ENCODE measurements at places on chromosomes 16 and 17.

GRCh38 chr17:17191346-17191792, 14.8 kb downstream of the PLD6 start:
- DNase-seq: no peak

- DNase-seq: no peak
Measured at GRCh38 chr16:70756071-70756470, 44.9 kb downstream of the VAC14 start.

DNA sequence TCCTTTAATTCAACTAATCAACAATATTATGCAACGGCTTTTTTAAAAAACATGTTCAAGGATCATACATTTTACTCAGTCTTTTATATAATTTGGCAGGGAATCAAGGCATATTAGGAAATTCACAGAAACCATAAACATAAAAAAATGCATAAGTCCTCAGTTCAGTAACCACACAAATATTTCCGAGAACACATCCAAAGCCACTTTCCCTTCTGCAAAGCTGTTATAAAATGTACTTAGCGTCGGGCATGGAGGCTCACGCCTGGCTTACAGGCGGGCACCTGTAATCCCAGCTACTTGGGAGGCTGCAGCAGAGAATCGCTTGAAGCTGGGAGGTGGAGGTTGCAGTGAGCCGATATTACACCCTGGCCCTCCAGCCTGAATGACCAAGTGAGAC, 9.7 kb upstream of the ZC3H7A start:
- DNase-seq: no peak

GRCh38 chr16:1309888-1310831, 724 bp downstream of the UBE2I start:
- peak; percentile 29 for DNase-seq

DNA sequence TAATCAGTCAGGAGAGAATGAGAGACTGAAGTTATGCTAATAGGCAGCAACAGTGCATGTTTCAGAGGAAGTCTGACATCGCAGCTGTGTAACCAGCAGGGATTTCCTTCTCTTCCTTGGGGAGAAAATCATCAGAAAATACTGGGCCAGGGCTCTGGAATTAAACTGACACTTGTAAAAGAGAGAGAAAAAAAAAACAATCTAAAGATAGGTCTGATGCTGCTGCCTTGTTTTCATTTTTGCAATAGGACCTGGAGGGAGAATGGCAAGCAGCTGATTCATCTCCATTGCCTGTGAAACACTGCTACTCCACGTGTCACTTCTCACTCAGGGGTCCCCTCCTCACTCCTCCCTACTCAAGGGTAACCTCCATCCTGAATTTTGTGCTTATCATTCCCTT, 17.7 kb upstream of the CORO6 start:
- DNase-seq: no peak

GRCh38 chr17:42853004-42853403, 2.0 kb downstream of the AOC3 start:
- no peak for DNase-seq

DNA sequence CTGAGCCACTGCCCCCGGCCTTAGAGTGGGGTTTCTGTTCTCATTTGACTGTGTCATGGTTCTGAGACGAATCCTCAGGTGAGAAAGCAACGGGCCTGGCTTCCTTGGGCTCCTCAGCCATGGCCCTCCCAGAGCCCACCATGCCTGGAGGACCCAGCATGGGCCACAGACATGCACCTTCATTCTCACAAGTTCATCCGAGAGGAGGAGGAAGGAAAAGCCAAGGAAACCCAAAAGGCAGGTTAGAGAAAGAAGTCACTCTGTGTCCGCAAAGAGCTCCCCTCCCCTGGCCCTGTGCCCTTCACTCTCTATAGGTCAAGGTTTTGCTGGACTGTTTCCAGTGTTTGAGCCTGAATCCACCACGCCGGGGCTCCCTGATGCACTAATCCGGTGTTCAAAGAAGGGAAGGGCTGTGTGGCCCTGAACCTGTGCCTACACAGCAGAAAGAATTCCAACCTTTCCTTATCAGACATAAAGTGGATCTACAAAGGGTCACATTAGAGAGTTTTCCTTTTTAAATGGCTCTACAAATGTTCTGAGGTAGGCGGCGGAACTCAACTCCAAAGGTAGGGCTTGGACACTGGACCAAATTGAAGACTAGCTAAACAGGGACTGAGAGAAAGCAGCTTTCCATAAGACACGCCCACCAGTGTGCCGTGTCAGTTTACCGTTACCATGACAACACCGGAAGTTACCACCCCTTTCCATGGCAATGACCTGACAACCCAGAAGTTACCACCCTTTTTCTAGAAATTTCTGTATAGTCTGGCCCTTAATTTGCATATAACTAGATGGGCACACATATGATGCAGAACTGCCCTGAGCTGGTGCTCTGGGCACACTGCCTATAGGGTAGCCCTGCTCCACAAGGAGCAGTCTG, 15.9 kb upstream of the PECAM1 start:
- DNase-seq: no peak

DNA sequence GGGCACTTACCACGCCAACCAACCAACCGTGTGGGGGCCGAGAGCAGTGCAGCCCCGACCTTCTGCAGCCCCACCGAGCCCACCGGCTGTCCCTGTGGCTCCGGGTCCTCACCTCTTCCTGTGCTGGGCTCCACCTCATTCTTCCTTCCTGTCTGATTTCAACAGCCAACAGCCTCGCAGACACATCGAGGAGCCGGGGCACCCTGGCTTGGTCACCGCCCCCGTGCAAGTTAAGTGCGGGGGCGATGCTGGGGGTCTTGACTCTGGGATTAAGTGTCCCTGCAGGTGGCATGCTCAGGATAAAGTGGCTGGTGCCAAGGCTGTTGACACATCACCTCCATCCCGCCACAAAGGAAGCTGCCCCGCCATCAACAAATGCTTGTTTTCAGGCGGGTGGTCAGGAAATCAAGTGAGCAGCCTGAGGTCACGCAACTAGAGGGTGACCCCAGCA, at the start of gene NLRC3:
TSS of gene NLRC3 (minus strand) at position 102 of the 451 bp plus-strand sequence. CDS start 12,367 bp downstream, outside the sequence.
- peak; percentile 24 for DNase-seq

GRCh38 chr16:77939968-77940367, 82.4 kb upstream of the CLEC3A start:
- no peak for DNase-seq

All from activated CD4-positive, alpha-beta T cell treated with anti-CD3 and anti-CD28 coated beads, Interleukin-2, amount 50 U/mL, for 4 hours (primary cell).